ENCODE measurements at places on chromosomes 7 and 10.

GRCh38 chr10:113284635-113285034 is 268.2 kb upstream of the HABP2 start:
- DNase-seq, result no peak

- no peak for DNase-seq
Measured at GRCh38 chr7:128030654-128031611, at the start of gene LRRC4. Gene LRRC4, minus strand, starts transcription at chr7:128031437. Its CDS starts 797 bp downstream, at chr7:128030640.

- no peak for DNase-seq
Measured at GRCh38 chr7:117010375-117011133, 57.3 kb downstream of the ST7 start.

DNA sequence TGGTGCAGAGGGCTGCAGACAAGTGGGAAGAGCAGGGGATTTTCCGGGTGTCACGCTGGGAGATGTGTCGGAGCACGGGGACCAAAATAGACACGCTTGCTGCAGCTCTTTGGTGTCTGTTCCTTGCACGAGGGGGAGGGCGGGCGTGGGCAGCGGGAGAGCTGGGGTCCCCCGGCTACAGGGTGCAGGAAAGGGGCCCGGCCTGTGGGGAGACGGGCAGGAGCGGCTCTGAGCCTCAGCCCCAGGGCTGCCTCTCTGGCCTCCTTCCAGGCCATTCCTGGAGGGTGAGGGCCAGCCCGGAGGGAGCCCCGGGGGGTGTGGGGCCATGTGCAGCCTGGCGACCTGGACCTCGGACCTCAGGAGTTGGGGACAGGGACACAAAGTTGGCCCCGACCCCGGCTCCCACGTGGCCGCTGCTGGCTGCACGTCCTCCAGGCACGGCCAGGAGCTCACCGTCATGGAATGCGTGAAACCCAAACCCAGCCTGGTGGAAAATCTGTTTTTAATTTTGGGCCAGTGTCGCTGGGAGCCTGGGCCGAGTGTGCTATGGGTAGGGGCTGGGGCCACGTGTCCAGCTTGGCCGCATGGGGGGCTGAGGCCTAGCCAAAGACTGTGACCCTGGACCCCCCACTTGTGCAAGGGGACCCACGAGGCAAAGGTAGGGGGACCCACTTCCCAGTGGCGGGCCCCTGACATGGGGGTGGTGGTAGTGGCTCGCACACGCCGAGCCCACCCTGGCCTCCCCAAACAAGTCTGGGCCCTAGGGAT is 6.6 kb downstream of the TTYH3 start:
- no peak for DNase-seq

DNA sequence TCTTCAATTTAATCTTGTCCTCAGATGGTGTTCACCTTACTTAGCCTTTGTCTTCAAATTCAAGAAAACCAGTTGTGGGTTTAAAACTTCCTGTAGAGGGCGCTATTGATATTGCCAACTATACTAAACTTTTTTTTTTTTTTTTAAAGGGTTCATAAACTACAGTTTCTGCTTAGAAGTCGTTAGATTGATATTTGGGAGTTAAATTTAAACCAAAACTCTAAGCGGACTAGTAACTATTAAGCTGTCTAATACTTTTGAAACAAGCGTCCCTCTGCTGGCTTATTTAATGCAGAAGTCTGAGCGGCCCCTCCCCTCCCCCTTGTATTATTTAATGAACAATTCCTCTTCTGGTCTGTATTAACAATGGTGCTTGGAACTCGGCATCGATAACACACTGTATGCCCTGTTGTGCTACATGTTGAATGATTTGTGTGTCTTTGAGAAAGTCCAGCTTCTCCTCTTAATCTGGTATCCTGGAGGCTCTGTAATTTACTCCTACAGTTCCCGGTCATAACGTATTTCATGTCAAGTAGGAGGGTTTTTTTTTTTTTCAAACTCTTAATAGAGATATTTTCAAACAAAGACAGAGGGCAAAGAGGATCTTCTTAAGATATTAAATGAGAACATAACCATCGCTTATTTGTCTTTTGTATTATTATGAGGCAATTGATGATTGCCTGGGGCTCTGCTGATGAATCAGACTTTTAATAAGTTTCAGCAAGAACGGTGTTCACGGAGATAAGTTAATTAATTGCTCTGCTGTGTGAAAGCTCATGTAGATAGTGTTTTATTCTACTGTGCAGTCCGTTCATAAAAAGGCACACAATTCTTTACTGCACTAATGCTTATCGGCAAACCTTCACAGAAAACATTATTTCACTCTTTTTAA is 22.6 kb upstream of the CREB5 start:
- no peak for DNase-seq

DNA sequence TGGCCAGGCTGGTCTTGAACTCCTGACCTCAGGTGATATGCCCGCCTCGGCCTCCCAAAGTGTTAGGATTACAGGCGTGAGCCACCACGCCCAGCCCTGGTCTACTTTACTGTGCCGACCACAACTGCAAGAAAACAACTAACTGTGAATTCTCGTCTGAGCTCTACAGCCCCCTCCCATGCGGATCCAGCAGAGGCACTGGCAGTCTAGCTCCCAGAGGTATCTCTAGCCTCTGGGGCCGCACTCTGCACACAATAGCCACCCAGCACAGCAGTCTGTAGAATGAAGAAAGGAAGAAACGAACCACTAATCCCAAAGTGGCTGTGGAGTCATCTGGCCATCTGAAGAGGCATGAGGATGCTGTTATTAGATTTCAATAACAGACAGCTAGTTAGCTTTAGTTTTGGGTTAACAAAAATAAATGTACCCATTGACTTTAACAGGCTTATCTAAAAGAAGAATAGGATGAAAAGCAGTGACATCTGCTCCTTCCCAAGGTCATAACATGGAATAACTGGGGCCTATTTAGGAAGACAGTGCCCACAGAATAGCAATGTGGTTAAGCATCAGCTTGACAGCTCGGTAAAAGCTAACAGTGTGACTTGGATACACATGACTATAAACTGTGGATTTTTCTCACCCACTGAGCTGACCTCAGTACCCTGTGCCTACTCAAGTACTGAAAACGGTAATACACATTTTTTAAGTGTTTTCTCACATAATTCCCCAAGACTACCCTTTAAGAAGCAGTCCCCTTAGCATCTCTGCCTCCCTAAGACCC is 131.9 kb downstream of the TNS3 start:
- DNase-seq, result no peak

GRCh38 chr7:74482197-74482467 is 28.4 kb downstream of the GTF2IRD1 start:
- no peak for DNase-seq

- DNase-seq, result no peak
Measured at GRCh38 chr7:16695621-16696237, 49.7 kb downstream of the BZW2 start.

DNA sequence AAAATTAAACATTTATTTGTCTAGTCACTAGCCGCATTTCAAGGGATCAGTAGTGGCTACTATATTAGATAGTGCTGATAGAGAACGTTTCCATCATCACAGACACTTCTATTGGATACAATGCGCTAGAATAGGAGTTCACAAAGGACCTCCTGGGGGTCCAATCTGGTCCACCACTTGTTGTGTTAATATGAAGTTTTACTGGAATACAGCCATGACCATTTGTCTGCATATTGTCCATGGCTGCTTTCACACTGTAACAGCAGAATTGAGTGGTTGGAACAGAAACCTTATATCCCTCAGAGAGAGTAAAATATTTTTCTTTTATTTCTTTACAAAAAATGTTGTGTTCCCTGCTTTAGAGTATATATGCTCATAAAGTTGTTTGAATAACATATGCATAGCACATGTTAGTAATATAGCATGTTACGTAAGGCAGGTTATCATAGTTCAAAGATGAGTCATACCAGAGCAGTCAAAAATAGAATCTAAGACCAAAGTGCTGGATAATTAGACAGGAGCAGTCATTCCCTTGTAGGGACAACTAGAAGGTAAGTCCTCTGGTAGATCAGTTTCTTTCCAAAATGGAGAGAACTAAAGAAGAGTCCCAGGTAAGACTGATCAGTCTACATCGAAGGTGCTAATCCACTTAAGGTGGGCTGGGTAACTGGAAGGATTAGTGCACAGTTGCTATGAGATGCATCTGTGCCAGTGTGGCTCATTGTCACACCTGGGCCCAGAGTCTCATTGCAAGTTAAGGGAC is 14.9 kb downstream of the BZW2 start:
- DNase-seq, result no peak

DNA sequence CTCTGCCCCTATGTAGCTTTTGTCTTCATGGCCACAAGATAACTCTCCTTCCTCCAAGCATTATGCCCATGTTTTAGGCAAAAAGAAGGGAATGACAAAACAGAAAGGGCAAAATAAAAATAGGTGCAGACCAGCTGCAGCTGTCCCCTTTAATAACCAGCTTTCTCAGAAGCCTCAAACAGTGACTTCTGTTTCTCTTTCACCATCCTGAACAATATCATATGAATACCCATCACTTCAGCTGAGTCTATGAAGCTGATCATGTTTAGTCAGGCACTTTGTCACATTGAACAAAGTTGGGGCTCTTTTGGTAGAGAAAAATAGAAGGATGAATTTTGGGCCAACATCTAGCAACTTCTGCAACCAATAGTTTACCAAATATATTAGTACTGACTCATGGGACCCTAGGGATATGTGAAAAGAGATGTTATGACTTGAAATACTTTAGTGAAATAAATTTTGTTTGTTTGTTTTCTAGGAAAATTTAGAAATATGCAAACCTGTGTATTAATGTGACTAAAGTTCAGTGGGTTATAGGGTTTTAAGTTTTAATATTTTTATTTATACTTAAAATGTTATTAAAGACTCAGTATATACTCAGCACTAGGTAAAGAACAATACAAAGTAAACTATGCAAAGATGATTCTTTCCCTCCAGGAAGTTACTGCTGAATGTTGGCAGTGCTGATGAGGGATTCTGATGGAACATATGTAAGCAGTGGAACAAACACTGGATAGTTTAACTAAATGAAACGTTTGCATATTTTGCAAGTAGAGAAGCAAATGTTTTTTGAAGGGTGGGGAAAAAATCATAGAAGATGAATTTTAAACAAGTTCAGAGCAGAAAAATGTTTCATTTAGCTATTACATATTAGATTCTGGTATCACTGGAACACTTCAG is 133.7 kb downstream of the FOXP2 start:
- no peak for DNase-seq

- no peak for DNase-seq
Measured at GRCh38 chr7:42392826-42393225, 155.8 kb upstream of the GLI3 start.

GRCh38 chr10:51574248-51575048 is 124.9 kb downstream of the CSTF2T start:
- no peak for DNase-seq

DNA sequence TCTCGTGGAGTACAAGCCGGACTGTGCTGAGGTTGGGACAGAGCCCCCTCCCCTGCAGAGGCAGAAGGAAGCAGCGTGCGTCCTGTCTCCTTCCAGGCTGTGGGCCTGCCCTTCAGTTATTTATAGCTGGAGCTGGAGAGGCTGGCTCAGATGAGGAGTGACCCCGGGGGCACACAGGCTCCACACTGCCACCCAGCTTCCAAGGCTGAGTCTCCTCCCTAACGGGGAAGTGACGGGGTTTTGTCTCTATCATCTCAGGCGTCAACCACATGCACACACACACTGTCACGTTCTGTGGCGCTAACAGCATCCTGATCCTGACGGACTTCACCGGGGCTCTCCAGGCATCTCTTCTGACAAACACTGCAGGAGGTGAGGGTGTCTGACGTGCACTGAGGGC is 25.4 kb downstream of the AMZ1 start:
- DNase-seq, result no peak

GRCh38 chr10:82618007-82618406 is 743.0 kb downstream of the NRG3 start:
- no peak for DNase-seq

- no peak for DNase-seq
Measured at GRCh38 chr10:99612167-99612831, 7.9 kb downstream of the SLC25A28 start.

- no peak for DNase-seq
Measured at GRCh38 chr7:19352305-19352695, 207.1 kb upstream of the FERD3L start.

GRCh38 chr10:133182791-133183645 is 23.0 kb downstream of the KNDC1 start:
- DNase-seq, result no peak

DNA sequence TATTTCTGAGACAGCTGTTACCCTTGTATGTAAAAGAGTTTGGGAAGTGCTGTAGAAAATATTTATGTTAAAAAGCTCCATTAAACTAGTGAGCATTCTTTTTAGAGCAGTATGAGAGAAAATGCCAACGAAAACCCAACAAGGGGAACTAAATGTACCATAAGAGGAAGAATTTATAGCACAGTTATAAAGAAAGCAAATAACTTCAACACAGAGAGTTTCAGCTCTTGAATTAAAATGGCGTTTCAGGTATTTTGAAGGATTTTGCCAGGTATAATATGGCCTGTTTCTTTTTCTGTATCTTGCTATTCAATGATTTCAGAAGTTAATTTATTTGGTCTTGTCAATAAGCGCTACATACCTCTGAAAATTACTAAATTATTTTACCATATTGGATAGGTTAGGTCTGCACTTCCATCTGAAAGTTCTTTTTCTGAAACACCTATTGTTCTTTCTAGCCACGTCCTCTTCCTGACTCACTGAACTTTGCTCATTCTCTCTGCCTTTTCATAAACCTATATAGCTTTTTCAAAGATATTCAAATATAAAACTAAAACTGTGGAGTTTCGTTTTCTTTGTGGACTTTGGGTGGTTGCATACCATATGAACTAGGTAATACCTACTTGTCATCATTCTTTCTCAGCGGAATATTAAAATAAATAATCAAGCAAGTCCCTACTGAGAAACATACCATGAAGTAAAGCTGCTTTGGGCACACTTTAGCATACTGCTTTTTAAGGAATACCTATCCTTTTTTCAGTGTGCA is 136.1 kb downstream of the SEMA3A start:
- DNase-seq, result no peak

- DNase-seq, result no peak
Measured at GRCh38 chr10:126935263-126935946, 30.2 kb downstream of the DOCK1 start.

- no peak for DNase-seq
Measured at GRCh38 chr10:117353684-117354083, 21.6 kb downstream of the PDZD8 start.

DNA sequence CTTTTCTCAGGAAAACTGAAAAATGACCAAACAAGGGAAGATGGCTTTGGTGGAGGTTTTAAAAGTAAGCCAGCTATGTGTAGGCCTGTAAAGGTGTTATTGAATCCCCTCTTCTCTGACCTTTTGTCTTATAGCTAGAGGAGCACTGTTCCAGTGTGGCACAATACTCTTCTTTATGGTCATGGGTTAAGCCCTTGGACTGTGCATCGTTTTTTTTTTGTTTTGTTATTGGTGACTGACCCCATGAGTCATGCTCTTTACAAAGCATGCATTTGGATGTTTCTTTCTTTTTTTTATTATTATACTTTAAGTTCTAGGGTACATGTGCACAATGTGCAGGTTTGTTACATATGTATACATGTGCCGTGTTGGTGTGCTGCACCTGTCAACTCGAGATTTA is 19.6 kb upstream of the FAM25A start:
- no peak for DNase-seq

GRCh38 chr10:9023206-9023605 is 968.7 kb downstream of the GATA3 start:
- no peak for DNase-seq

- DNase-seq, result no peak
Measured at GRCh38 chr7:47812429-47813136, 135.7 kb downstream of the PKD1L1 start.

All from esophagus squamous epithelium (tissue), 5 donors.